ENCODE measurements at places on chromosomes 16 and 17. TPM values are rescaled to one million over a fixed set of nuclear protein-coding genes. Genes with fewer than 3 reads are reported as not detected.

Gene RCVRN
- total RNA-seq = 0.23 TPM

Gene TMC8
- 0.92 TPM for total RNA-seq

Gene METRN
- 74.5 TPM for total RNA-seq

Gene HOXB1
- not detected for total RNA-seq

Gene PYY
- total RNA-seq = not detected

Gene MSLN
- not detected for total RNA-seq

Gene RAP1GAP2
- total RNA-seq = 28.4 TPM

Gene HSPB9
- total RNA-seq = 0.23 TPM

Gene CACNG3
- total RNA-seq = 2.5 TPM

Gene CES3
- under 0.01 TPM for total RNA-seq

Gene MYH8
- total RNA-seq = under 0.01 TPM

Gene RNF166
- total RNA-seq = 10.8 TPM

Gene ORC6
- 9.0 TPM for total RNA-seq

Gene CD300C
- 0.46 TPM for total RNA-seq

Gene SMIM36
- not detected for total RNA-seq

Gene P2RX5
- 13.4 TPM for total RNA-seq

Gene VPS35
- 172 TPM for total RNA-seq
